ENCODE measurements at places on chromosomes 3 and 15. TPM values are rescaled to one million over a fixed set of nuclear protein-coding genes. Genes with fewer than 3 reads are reported as not detected.

Gene PIAS1
- 22.5 TPM for total RNA-seq

Gene COL8A1
- total RNA-seq = not detected

Gene ISLR
- 0.43 TPM for total RNA-seq

Gene KLHL6
- not detected for total RNA-seq

Gene GPR156
- total RNA-seq = 0.32 TPM

Gene SPATA12
- 0.44 TPM for total RNA-seq
